ENCODE measurements at places on chromosomes 11 and 22. TPM values are rescaled to one million over a fixed set of nuclear protein-coding genes. Genes with fewer than 3 reads are reported as not detected.

Gene KCNA4
- not detected for polyA plus RNA-seq

Gene APOA5
- not detected for polyA plus RNA-seq

Gene CHRNA10
- polyA plus RNA-seq: 0.55 TPM

Gene SLC17A6
- polyA plus RNA-seq: not detected

Gene NCAM1
- 0.02 TPM for polyA plus RNA-seq

Gene OR52N4
- not detected for polyA plus RNA-seq

Gene RHOD
- 243 TPM for polyA plus RNA-seq

Gene GPR83
- polyA plus RNA-seq: not detected

Gene JOSD1
- polyA plus RNA-seq: 30.6 TPM

Gene SCN3B
- 0.01 TPM for polyA plus RNA-seq

Gene DCDC1
- polyA plus RNA-seq: not detected

Gene DDI1
- polyA plus RNA-seq: not detected

Gene MYO18B
- polyA plus RNA-seq: not detected

Gene SLC6A5
- not detected for polyA plus RNA-seq

Gene P2RX6
- 0.21 TPM for polyA plus RNA-seq

Gene ST14
- polyA plus RNA-seq: 76.9 TPM

Gene APLNR
- polyA plus RNA-seq: not detected

Gene NFAM1
- not detected for polyA plus RNA-seq

Gene DAGLA
- 0.11 TPM for polyA plus RNA-seq

Gene UNC93B1
- polyA plus RNA-seq: 14.8 TPM

Gene CBX7
- 1.2 TPM for polyA plus RNA-seq

Gene PTS
- 56.1 TPM for polyA plus RNA-seq

Gene EFEMP2
- polyA plus RNA-seq: 19.4 TPM

Gene NKAPD1
- 9.8 TPM for polyA plus RNA-seq

Gene OSBPL5
- 7.7 TPM for polyA plus RNA-seq

Gene OR2D3
- polyA plus RNA-seq: not detected

Gene DDIAS
- polyA plus RNA-seq: 6.1 TPM

Gene SELENOM
- 32.2 TPM for polyA plus RNA-seq

Gene SLC5A12
- not detected for polyA plus RNA-seq

Gene HDAC10
- 14.0 TPM for polyA plus RNA-seq

Gene CDCA5
- polyA plus RNA-seq: 43.4 TPM

Gene MUC5AC
- polyA plus RNA-seq: not detected

Gene MN1
- polyA plus RNA-seq: 4.6 TPM

Gene SNX32
- 0.11 TPM for polyA plus RNA-seq

Gene KRTAP5-2
- polyA plus RNA-seq: not detected

Gene MS4A1
- not detected for polyA plus RNA-seq

Gene PTPRCAP
- 0.69 TPM for polyA plus RNA-seq

Gene SPA17
- polyA plus RNA-seq: 26.0 TPM

Gene TNNI2
- 8.2 TPM for polyA plus RNA-seq

Gene KRTAP5-8
- polyA plus RNA-seq: not detected

Gene NUCB2
- polyA plus RNA-seq: 41.9 TPM

Gene CCDC73
- polyA plus RNA-seq: not detected

Gene FDXACB1
- polyA plus RNA-seq: 2.2 TPM

Gene MAPK8IP2
- 0.31 TPM for polyA plus RNA-seq
